ENCODE measurements at places on chromosomes 11 and 22.
A peak's percentile ranks its signal among the peaks of the same experiment; 100 is the strongest.

GRCh38 chr22:22928666-22929380 is 41.2 kb downstream of the IGLL5 start:
- peak; percentile 72 for DNase-seq

DNA sequence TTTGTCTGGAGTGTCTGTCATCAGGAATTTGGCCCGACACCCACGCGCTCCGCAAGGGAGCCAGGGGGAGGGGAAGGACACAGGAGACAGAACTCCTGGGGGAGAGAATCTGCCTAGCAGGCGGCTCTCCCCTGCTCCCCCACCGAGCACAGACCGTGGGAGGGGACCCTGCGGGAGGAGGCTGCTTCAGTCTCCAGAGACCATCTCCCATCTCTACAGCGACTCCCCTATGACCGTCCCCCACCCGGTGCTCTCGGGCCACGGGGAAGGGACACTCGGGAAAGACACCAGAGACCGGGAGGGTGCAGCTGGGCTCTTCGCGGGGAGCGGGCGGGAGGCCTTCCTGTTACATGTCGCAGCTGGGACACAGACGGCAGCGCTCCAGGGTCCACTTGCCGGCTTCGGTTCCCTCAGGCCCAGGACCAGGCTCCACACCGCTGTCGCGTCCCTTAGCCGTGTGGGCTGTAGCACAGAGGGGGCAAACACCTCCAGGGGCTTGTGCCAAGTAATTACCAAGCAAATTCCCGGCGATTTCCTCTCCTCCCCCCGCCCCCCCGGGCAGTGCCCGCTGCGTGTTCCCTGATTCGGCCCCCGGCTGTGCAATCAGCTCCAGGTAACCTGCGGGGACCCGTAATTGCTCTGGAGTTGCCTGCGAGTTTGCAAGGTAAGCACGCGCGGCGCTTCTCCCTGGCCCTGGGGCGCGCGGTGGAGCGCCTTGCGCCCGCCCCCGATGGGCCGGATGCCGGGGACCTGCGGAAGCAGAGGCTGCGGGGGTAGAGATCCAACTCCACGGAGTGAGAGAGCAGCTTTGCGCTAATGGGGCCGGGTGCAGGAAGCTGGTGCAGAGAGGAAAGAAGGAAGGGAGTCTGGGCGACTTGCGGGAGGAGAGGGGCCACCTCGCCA is 155.1 kb upstream of the CADM1 start:
- peak; percentile 39 for DNase-seq

- DNase-seq, result peak; percentile 80
Measured at GRCh38 chr11:12724301-12725054, 50.3 kb downstream of the TEAD1 start.

DNA sequence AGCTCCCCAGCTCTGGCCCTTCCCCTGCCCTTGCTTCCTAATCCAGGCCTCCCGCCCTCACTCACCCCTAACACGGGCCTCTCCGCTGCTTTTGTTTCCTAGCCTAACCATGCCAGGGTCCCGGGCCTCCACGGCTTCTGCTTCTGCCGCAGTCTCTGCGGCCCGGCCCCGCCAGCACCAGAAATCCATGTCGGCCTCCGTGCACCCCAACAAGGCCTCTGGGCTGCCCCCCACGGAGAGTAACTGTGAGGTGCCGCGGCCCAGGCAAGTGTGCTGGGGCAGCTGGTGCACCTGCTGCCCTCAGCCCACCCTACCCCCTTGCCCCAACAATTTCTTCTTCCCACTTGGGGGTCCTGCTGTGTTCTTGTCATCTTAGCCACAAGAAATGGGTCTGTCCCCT is 13.1 kb downstream of the RCOR2 start:
- no peak for DNase-seq

- no peak for DNase-seq
Measured at GRCh38 chr22:24207264-24208011, 26.2 kb downstream of the SUSD2 start.

DNA sequence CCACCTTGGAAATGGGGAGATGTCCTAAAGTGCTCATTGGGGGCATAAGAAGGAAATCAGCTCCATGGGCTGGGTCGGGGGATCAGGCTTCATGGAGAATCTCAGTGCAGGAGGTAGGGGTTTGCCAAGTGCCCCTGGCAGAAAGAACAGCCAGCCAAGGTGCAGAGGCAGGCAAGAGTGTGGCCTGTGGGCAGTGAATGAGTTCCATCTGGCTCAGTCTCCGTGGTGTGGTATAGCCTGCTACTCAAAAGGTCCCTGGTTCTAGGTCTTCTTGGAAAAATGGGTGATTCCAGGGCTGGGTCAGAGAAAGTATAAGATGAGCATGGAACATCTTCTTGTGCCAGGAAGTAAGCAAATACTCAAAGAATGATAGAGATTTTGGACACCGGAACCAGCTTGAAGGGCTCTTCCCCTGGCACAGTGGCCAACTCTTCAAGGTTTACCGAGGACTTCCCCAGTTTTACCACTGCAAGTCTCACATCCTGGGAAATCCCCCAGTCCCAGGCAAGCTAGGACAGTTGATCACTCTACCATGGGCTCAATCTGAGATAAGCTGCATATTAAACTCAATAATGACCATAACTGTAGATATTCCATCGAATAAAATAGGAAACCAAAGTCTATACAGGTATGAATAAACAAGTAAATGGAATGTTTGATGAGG is 10.6 kb upstream of the ARAP1 start:
- DNase-seq, result peak; percentile 19

DNA sequence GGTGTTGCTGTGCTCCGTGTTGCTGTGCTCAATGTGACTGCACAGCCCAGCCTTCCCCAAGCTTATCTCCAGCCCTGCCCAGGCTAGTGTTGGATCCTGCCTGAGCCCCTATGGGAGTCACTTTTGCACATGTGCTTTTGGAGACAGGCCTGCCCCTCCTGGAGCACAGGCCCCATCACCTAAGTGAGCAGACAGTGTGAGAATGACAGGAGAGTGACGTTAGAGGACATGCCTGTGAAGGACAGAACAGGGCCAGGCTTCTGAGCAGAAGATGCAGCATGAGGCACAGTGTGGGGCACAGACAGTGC is 36.6 kb upstream of the SUSD2 start:
- no peak for DNase-seq

DNA sequence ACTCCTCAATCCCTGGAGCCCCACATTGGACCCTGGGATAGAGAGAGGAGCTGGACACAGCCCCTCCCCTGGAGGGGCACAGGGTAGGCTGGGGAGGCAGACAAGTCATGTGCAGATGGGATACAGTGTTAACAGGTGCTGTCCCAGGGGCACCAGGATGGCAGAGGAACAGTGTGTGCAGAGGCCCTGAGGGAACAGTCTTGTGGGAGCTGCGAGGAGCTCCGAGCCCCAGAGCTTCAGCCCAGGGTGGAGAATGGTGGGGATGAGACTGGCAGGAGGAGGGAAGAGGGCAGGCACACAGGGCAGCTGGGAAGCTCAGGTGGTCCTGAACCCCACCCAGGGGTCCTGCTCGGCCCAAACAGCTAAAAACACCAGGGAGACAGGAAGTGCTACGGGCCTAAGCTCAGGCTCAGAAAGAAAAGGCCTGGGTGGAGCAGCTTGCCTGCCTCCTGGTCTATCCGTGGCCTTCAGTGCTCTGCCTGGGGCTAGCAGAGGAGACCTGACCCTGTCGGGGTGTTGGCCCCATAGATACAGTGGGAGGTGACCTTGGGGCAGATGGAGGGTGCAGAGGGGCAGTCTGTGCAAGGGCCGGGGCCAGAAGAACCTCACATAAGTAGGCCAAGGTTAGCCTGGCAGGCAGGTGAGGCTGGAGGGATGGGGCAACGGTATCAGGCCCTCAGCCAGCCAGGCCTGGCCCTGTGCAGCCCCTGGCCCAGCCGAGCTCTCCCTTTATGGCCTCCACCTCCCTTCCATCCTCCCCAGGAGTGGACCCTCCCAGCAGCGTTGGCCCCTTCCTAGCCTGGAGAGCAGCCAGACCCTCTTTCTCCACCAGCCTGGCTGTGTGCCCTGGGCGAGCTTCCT is 15.4 kb downstream of the CAPN5 start:
- no peak for DNase-seq

DNA sequence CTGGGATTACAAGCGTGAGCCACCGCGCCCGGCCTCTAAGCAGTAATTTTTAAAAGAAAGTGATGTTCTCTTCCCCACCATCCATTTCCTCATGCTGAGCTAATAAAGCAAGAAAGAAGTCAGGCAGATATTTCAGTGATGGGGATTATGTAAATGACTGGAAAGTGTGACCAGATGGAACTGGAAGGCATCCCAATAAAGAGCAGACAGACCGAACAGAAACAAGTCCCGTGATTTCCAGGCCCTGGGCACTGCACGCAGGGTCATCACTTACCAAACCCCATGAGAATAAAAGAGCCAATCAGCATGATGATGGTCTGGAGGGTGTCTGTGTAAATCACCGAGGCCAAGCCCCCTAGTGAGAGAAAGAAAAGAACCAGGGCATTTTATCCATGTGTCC is 18.2 kb downstream of the SLC5A4 start:
- no peak for DNase-seq

DNA sequence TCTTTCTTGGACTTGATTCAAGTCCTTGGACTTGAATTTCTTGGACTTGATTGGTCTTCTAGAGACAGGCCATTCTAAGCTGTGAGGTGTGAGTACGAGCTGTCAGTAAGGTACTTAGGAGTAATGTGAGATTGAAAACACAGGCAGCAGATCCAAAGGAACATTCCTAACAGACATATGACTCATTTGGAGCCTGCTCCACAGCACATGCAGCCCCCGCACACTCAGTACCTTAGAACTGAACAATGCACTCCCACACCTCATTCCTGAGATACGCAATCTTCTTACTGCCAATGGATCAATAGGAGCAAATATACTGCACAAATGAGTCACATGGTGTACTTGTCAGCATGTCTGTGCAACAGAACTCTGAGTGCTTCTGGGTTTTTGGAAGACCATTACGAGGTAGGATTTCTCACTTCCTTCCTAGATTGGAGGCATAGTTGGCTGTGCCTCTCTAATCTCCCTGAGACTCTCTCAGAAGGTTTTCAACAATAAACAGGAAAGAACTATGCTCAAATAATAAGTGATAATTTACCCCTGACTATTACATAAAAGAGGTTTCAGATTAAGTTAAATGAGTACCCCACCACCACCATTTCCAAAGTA is 243.1 kb downstream of the KCNA4 start:
- DNase-seq, result no peak

DNA sequence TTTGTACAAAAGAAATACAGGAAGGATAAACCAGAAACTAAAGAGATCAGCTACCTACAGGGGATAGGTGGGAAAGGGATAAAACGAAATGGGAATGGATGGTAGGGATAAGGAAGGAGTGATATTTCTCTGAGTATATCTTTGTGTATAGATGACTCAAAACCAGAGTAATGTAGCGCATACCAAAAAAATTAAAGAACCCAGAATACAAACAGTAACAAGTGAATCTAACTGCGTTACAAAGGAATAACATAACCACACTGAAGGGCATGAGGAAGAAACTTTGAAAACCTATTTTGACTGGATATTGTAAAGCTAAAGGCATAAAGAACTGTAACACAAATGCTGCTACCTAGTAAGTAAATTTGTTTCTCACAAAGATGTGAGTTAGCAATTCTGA is 37.9 kb downstream of the MAPK1 start:
- DNase-seq, result no peak

GRCh38 chr11:85948884-85949283 is 93.7 kb downstream of the CCDC83 start:
- DNase-seq, result no peak

GRCh38 chr11:843086-843734 is 558 bp downstream of the TSPAN4 start:
- no peak for DNase-seq

DNA sequence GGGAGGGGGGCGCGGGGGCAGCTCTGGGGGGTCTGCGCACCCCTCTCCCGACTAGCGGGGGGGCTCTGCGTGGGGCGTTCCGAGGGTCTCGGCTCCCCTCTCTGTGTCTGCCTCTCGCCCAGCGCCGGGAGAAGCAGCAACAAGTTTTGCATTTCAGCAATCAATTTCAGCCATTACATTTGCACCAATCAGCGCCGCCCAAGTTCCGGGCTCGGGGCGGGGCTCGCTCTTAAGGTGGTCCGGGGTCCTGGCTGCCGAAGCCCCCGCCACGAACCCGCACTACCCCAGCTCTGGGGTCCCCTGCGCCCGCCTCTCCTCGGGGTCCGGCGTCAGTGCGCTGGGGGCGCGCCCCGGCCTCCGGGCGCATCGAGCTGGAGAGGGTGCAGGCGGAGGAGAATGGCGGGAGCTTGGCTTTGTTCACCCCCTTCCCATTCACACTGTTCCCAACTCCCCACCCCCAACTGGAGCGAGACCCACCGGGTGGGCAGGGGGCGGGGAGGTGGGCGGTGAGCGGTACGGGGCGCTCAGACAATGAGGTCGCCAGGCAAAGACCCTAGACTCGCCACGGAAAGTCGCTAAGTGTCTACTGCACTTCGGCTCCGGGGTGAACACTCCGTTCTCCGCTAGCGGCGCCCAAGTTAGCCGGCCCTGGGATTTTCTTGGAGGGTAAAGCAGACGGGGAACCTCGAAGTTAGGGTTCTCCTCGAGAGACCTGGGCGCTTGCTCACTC is at the start of gene MN1:
MN1 (minus strand) TSS at position 141 of the 730 bp plus-strand sequence. CDS start 1,213 bp downstream, outside the sequence.
- peak; percentile 86 for DNase-seq

DNA sequence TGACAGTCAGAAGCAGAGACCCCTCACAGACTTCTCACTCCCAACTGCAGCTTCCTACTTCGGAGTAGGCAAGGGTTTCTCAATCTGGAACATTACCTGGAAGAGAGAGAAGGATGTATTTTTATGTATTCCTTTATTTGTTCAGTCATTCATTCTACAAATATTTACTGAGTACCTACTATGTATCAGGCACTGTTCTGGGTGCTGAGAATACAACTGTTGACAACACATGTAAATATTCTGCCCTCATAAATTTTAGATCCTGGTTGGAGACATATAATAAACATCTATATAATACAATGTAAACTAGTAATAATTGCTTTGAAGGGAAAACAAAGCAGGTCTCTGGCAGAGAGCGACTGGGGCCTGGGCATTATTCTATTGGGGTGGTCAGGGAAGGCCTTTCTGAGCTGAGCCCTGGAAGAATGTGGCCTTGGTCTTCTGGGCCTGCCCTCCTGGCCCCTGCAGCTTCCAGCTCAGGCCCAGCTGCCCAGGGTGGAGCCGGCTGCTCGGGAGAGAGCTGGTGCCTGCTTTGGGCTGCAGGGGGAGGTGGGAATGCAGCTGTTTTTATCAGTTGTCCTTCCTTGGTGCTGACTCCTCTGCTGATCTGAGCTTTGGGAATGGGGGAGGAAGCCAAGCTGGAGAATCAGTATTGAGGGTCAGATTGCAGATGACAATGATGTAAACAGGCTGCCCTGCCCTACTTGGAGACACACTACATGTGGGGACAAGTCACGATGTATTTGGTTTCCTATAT is 46.8 kb downstream of the PKNOX2 start:
- peak; percentile 60 for DNase-seq

DNA sequence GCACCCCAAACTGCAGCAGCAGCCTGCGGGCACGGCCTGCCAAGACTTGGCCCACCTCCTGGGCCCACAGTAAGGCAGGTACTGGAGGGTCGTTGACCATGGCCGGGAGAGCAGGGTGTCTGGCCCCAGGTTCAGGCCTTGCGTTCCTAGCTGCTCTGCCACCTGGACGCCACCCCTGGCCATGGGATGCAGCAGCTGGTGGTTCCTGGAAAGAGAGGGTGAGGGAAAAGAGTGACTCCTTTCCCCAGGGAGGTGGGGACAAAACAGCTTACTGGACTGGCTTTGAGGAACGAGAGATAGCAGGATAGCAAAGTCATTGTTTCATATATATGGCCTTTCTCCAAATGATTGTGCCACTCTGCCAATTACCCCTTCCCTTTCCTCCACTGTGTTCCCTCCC is 1.8 kb downstream of the BSCL2 start:
- no peak for DNase-seq

- DNase-seq, result no peak
Measured at GRCh38 chr22:47053013-47053725, 290.7 kb downstream of the TBC1D22A start.

Data from right cardiac atrium (tissue), 5 donors.